ENCODE measurements at places on chromosomes 7 and 10. TPM values are rescaled to one million over a fixed set of nuclear protein-coding genes. Genes with fewer than 3 reads are reported as not detected.

SLC16A9 gene
- total RNA-seq = 0.54 TPM

ST8SIA6 gene
- total RNA-seq = 0.52 TPM

LDB3 gene
- total RNA-seq = 0.23 TPM

PDZD7 gene
- total RNA-seq = 0.58 TPM

TUBGCP2 gene
- 96.2 TPM for total RNA-seq

MICU1 gene
- 25.5 TPM for total RNA-seq

HOXA5 gene
- 7.4 TPM for total RNA-seq
